ENCODE measurements at places on chromosomes 6 and 20. TPM values are rescaled to one million over a fixed set of nuclear protein-coding genes. Genes with fewer than 3 reads are reported as not detected.

- DNase-seq = no peak
These were observed 32.0 kb downstream of the POM121L2 start for GRCh38 chr6:27280064-27280539.

DNA sequence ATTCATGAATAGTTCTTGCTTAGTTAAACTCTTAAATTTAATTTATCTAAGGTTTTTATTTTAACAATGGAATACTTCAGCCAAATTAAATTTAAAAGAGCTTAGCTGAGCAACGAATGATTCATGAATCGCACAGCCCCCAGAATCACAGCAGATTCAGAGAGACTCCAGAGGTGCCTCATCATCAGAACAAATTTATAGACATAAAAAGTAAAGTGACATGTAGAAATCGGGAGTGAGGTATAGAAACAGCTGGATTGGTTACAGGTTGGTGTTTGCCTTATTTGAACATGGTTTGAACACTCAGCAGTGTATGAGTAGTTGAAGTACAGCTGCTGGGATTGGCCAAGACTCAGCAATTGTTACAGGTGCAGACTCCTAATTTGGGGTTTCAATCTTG is 132.7 kb upstream of the MAP3K4 start:
- DNase-seq = no peak

DNA sequence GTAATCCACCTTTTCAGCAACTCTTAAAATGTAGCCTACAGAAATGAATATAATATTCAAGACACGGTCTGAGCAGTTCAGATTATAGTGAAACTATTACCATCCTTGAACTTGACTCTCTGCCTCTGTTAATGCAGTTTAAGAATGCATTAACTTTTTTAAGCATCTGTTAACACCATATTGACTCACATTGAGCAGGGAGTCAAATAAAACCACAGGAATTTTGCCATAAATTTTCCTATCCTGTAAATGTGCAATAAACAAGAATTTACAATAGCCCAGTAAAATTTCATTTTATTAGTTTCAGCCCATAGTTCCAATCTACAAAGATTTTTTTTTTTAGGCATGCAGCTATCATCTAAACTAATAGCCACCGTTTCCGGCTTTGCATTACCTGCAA is 239.2 kb upstream of the DEFB112 start:
- DNase-seq = no peak

GRCh38 chr20:50431066-50431450 is 79.1 kb upstream of the PTPN1 start:
- DNase-seq = no peak

DNA sequence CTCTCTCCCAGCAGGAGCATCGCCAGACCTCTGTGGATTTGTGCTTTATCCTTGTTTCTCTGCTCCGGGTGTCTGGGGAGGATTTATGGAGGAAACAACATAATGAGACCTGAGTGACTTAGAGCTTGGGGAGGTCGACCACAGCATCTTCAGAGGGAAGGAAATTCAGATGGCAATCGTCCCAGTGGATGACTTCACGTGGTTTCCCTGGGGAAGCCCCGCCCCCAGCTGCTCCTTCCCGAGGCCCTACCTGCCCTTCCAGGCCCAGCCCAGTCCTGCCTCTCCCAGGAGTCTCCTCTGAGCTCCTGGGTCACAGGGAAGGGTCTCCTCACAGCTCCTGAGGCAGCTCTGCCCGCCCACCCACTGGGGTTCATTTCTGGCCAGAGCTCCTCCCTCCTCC is 430.3 kb upstream of the SULF2 start:
- no peak for DNase-seq

- no peak for DNase-seq
These were observed 6.0 kb downstream of the RGS17 start for GRCh38 chr6:153125032-153125431.

GRCh38 chr20:43363506-43363905 is 94.2 kb upstream of the SRSF6 start:
- no peak for DNase-seq

OTOR gene
- 0.20 TPM for polyA plus RNA-seq

DYNLT2 gene
- polyA plus RNA-seq = 9.6 TPM
